ENCODE measurements at places on chromosomes 11 and 22. TPM values are rescaled to one million over a fixed set of nuclear protein-coding genes. Genes with fewer than 3 reads are reported as not detected.

Gene RNF214
- polyA plus RNA-seq, result 34.9 TPM

Gene YPEL4
- 2.0 TPM for polyA plus RNA-seq

Gene SMTNL1
- 0.30 TPM for polyA plus RNA-seq

Gene TIGD3
- 0.55 TPM for polyA plus RNA-seq

Gene MYOD1
- not detected for polyA plus RNA-seq

Gene KCTD17
- 32.8 TPM for polyA plus RNA-seq

Gene F2
- 0.60 TPM for polyA plus RNA-seq

Gene OR10G7
- not detected for polyA plus RNA-seq
